NCI-H1694 (cell line): ENCODE measurements at places on chromosomes 5 and 9.

GRCh38 chr9:79581388-79581787 lies 9.6 kb downstream of the TLE4 start:
- DNase-seq = no peak

GRCh38 chr5:126023994-126024441 lies 399.2 kb upstream of the GRAMD2B start:
- no peak for DNase-seq

DNA sequence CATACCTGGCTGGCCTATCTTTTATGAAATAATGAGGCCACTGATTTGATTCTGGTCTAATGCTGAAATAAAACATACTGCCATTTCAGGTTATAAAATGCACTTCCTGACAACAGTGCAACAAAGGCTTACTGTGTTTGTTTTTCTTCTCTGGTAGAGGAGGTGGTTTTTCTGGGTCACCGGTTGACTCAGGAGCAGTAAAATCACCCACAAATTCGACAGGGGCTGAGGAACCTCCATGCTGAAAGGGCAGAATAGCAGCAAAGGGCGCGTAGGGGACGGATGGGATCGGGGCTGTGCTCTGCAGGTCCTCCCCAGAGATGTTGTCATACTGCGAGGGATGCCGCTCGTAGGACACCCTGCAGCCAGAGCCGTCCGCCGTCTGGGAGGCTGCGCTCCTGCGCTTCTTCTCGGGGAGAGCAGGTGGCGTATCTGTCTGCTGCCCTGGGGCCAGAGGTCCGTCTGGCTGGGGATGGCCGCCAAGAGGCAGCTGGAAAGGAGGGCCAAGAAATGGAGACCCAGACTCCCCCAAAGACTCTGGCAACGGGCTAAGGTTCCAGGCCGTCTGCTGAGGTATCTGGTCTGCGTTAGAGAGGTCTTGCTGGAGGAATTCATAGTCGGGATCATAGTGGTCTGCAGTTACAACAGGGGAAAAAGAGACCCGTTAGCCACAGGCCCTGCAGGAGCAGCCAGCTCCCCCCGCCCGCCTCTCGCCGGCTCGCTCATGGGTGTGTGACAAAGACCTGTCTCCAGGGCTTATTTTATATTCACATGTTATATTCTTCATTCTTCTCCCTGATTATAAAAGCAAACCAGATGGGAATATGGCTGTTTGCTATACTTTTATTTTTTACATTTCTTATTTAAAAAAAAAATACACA lies 80.7 kb downstream of the PRRT1B start:
- DNase-seq = no peak

GRCh38 chr9:121556580-121556979 lies 56.9 kb upstream of the GGTA1 start:
- no peak for DNase-seq

DNA sequence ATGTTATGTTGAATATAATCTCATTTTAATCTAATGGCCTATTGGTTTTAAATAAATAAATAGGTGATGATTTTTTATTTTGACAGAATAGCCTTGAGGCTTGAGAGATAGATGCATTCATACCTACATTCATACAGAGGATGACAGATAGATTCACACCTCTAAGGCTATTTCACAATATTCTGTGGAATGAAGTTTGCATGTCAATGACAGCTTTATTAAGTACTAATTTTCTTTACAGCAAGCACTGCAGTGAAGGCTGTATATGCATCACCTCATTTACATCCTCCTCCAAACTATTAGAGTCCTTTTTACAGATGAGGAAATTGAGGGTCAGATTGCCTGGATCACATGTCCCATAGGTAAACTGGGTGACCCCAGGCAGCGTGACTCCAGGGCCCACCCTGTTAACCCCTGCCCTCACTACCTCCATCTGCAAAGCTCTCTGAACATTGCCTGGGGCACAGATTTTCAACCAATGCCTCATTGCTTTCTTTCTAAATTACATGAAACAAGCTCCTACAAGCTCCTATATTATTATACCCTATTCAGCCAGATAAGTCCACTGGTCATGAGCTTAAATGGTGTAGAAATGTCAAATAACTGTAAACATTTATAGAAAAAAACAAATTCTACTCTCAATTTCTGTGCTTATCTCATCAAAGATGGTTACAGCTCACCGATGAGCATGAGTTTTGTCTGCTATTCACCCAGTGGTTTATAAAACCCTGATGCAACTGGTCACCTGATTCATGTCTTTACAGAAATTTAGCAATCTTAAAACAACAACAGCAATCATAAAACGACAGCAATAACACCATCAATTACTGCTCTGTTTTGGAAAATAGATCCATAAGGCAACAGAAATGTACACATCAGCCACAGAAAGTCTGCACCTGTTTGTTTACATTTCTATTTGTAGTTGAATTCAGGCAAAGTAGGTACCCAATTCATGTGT lies 338.0 kb downstream of the NSG2 start:
- DNase-seq = no peak

- no peak for DNase-seq
Measured at GRCh38 chr9:121670431-121670830, 19.0 kb downstream of the DAB2IP start.

- no peak for DNase-seq
Measured at GRCh38 chr9:17863213-17863883, 284.5 kb downstream of the SH3GL2 start.
